ENCODE measurements at places on chromosomes 11 and 22.

- no peak for DNase-seq
Observed at GRCh38 chr11:118623269-118623655, 15.8 kb downstream of the PHLDB1 start.

DNA sequence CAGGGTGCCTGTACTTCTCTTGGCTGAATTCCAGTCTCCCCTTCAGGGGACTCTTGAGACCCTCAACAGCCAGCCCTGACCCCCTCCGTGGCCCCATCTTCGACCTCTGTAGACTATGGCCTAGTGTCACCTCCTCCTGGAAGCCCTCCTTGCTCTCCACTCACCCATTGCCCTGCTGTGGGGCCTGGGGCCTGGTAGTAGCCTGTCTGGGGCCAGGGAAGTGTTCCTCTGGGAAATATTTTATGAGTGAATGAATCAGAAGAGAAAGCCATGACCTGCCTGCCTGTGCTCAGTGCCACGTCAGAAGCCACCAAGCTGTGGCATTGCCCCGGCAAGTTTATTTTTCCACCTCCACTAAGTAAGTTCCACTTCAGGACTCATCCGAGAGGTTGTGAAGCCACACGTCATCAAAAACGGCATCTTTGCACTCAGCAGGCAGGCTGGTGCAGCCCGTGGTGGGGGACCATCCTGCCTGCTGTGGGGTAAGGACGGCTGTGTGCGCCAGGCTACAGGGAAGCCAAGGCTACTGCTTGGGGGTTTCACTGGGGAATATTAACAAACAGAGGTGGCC, 59.6 kb upstream of the PPARA start:
- no peak for DNase-seq

- DNase-seq: no peak
Observed at GRCh38 chr11:36994208-36994607, 396.2 kb upstream of the RAG2 start.

- DNase-seq: no peak
Observed at GRCh38 chr11:17000987-17001386, 13.2 kb downstream of the PLEKHA7 start.

DNA sequence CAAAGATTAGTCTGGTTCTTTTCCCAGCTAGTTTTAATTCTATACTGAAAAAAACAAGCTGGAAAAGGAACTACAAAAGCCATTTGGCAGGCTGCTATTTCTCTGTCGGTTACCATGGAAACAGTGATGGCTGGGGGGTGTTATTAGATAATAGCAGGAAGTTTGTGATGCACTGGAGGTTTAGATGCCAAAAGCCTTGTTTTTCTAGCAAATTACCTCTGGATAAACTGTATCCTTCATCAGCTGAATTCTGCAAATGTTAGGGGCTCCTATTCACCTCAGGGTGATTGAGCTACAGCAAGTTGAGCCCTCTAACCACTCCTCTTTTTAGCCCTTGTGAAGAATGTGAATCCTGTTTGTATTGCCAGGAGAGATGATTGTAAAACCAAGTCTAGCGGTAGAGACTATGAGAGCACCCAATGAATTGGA, 25.2 kb downstream of the ALKBH3 start:
- DNase-seq: no peak

DNA sequence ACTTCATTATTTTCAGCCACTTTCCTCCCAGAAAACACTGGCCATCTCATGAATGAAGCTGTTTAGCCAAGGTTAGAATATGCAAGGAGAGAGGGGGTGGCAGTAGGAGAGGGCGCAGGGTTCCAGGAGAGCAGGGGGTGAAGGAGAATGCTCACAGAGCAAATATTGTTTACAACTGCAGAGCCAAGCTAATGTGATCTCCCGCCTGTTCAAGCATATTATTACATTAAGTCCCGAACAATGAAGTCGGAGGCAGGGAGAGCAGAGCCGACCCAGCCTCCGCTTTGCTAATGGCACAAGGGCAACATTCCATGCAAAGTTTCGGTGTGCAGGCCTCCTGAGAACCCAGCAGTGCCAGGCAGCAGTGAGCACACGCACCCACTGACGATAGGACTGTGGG, 80.1 kb downstream of the MICAL3 start:
- no peak for DNase-seq

- no peak for DNase-seq
Observed at GRCh38 chr22:42322562-42322926, 52.1 kb upstream of the TCF20 start.

DNA sequence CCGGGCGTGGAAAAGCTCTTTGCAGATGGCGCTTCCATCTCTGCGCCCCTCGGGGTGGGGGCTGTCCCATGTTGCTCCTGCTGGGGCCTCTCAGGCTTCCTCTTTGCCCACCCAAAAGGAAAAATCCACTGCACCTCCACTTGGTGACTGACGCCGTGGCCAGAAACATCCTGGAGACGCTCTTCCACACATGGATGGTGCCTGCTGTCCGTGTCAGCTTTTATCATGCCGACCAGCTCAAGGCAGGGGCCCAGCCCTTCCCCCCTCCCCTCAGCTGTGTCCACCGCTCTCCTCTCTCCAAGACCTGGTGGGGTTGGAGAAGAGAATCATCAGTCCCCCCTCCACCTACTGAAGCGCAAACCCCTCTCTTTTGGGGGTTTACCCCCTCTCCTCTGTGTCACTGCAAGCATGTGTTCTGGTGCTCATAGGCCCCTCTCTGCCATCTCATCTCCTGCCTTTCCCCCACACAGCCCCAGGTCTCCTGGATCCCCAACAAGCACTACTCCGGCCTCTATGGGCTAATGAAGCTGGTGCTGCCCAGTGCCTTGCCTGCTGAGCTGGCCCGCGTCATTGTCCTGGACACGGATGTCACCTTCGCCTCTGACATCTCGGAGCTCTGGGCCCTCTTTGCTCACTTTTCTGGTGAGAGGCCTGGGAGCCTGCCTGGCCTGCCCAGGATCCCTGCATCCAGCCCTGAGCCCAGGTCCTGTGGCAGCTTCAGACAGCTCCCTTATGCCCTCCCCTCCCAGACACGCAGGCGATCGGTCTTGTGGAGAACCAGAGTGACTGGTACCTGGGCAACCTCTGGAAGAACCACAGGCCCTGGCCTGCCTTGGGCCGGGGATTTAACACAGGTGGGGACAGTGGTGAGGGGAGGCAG, 1.8 kb downstream of the LARGE2 start:
- no peak for DNase-seq

- DNase-seq: no peak
Observed at GRCh38 chr22:31662668-31663037, 638 bp upstream of the PISD start.

DNA sequence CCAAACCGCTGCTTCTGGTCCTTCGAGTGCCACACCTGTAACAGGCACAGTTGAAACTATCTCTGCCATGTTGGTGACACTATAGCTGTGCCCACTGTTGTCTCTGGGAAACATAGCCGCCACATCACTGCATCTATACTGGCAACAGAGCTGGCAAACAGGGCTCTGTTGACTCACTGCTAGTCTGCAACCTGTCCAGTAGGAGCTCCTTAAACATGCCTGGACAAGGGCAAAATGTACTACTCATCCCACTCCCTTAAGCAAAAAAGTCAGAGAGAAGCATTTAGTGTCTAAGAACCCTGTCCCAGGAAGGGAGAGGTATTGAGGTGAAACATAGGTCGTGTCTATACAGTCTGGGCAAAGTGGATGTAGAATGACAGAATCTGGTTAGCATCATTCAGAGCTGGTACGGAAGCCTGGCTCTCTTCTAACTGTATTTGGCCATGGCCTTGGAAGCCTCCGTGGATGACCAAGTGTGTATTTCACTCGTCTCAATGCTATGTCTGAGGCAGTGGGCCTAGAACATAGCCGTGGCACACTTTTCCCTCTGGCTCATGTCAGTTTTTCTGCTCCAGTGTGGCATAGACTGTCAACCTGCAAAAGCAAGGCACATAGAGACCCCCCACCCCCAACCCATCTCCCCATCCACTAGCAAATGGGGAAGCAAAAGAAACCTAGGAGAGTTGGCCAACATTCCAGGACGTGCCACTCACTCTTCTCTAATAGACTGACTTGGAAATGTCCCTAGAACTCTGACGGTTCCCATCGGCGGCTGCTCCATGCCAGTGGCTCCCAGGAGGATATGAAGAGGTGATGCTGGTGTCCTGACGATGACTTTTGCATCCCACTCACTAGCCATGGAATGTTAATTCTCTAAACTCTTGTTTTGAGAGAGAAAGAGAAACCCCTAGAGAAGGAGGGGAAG, 21.4 kb upstream of the PISD start:
- DNase-seq: no peak

DNA sequence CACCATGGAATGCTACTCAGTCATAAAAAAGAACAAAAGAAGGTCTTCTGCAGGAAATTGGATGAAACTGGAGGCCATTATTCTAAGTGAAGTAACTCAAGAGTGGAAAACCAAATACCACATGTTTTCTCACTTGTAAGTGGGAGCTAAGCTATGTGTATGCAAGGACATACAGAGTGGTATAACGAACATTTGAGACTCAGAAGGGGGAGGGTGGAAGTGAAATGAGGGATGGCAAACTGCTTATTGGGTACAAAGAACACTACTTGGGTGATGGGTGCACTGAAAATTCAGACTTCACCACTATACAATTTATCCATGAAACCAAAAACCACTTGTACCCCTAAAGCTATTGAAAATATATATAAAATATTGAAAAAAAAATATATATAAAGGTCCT, 13.4 kb upstream of the CAT start:
- no peak for DNase-seq

GRCh38 chr11:36618363-36619047, 20.5 kb upstream of the RAG2 start:
- no peak for DNase-seq
